ENCODE measurements at places on chromosomes 12 and 14.

DNA sequence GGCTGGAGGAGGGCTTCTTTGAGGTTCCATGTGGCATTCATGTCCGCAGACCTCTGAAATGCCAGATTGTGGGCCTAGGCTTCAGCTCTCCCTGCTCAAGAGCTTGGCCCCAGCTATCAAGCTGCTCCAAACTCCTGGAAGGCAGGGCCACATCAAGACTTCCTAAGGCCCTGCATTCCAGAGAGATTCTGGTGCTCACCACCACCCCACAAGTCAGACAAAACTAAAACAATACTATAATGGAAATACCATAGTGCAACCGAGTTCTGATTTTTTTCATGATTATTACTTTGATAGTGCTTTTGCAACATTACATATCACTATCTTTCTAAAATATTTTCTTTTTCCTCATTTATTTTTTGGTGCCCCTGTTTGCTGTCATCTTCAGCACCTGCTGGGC, 86.3 kb downstream of the CALM1 start:
- no peak for DNase-seq

GRCh38 chr12:96454396-96454795, 35.0 kb upstream of the CFAP54 start:
- no peak for DNase-seq

GRCh38 chr12:132289356-132290202, 39.8 kb downstream of the GALNT9 start:
- no peak for DNase-seq

- DNase-seq, result no peak
Measured at GRCh38 chr12:60070552-60070951, 474.7 kb downstream of the SLC16A7 start.

DNA sequence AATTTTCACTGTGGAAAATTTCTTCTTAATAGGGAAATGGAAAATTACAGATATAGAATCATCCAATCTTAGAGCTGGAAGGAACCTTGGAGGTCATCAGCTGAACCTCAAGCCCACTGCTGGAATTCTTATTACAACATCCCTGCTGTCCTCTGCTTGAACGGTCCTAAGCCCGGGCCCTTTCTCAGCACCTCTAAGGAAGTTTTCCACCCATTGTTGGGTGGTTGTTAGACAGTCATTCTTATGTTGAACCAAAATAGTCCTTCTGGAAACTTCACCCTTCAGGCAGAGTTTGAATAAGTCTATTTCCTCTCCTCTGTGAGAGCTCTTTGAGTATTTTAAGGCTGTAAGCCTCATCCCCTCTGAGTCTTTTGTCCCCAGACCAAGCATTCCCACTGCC, 70.7 kb downstream of the ZFP36L1 start:
- no peak for DNase-seq
